ENCODE measurements at places on chromosomes 2 and 18. TPM values are rescaled to one million over a fixed set of nuclear protein-coding genes. Genes with fewer than 3 reads are reported as not detected.

- no peak overlapping the region for H3K4me3 ChIP-seq
- H3K4me1 ChIP-seq, result no peaks in the 10 kb centered on the region
- H3K36me3 ChIP-seq, result peaks cover 16% of the 10 kb centered on the region
- H3K27ac ChIP-seq, result no peak overlapping the region
Measured at GRCh38 chr2:97911922-97912575, 83.7 kb downstream of the TMEM131 start.

The ZNF514 gene
- 22.6 TPM for total RNA-seq

DNA sequence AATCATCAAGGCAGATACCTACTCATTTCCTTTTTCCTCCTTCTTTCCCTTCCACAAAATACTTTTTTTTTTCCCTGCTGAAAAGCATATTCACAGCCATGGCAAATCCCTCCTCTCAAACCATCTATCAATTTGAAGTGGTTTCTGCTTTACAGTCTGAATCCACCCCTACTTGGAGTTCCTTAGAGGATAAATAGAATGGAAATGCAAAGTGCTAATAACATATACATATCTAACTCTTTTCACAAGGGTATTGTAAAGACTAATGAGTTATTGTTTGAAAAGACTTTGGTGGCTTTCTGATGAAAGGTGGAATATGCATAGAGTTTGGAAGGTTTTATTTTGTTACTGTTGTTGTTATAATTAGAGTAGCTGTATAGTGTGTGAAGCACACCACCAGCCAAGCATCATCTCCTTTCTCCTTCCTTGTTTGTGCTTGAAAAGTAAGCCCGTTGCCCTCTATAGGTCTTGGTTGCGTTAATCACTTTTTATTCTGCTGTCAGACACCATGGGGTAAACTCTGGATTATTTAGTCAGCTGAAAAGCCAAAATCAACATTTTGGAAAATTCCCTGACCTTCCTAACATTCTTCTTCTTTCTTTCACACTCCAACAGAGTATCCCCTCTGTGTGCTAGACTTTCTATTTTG, 2126.9 kb upstream of the CELF4 start:
- H3K36me3 ChIP-seq, result no peaks in the 10 kb centered on the region
- no peak overlapping the region for H3K4me3 ChIP-seq
- peaks cover 14% of the 10 kb centered on the region for H3K4me1 ChIP-seq

GRCh38 chr18:50340078-50340477, 34.8 kb upstream of the SKA1 start:
- H3K4me1 ChIP-seq, result peaks cover 6% of the 10 kb centered on the region
- H3K4me3 ChIP-seq, result no peak overlapping the region

GRCh38 chr2:232013701-232014353, 52.3 kb downstream of the DIS3L2 start:
- peaks cover 14% of the 10 kb centered on the region for H3K36me3 ChIP-seq
- peaks cover 11% of the 10 kb centered on the region for H3K4me1 ChIP-seq
- H3K27ac ChIP-seq, result no peak overlapping the region
- H3K4me3 ChIP-seq, result no peak overlapping the region
- no peak for DNase-seq
- no peaks in the 10 kb centered on the region for H3K27me3 ChIP-seq

GRCh38 chr2:127805491-127805890, 5.5 kb downstream of the WDR33 start:
- peaks cover 32% of the 10 kb centered on the region for H3K4me1 ChIP-seq
- peaks cover 6% of the 10 kb centered on the region for H3K36me3 ChIP-seq
- no peak for DNase-seq
- H3K27ac ChIP-seq, result no peak overlapping the region

GRCh38 chr2:148515120-148515519, 129.4 kb upstream of the EPC2 start:
- no peaks in the 10 kb centered on the region for H3K27me3 ChIP-seq
- no peak overlapping the region for H3K27ac ChIP-seq
- no peaks in the 10 kb centered on the region for H3K4me1 ChIP-seq
- no peak for DNase-seq
- H3K36me3 ChIP-seq, result no peaks in the 10 kb centered on the region

The ITM2C gene
- total RNA-seq, result 106 TPM

DNA sequence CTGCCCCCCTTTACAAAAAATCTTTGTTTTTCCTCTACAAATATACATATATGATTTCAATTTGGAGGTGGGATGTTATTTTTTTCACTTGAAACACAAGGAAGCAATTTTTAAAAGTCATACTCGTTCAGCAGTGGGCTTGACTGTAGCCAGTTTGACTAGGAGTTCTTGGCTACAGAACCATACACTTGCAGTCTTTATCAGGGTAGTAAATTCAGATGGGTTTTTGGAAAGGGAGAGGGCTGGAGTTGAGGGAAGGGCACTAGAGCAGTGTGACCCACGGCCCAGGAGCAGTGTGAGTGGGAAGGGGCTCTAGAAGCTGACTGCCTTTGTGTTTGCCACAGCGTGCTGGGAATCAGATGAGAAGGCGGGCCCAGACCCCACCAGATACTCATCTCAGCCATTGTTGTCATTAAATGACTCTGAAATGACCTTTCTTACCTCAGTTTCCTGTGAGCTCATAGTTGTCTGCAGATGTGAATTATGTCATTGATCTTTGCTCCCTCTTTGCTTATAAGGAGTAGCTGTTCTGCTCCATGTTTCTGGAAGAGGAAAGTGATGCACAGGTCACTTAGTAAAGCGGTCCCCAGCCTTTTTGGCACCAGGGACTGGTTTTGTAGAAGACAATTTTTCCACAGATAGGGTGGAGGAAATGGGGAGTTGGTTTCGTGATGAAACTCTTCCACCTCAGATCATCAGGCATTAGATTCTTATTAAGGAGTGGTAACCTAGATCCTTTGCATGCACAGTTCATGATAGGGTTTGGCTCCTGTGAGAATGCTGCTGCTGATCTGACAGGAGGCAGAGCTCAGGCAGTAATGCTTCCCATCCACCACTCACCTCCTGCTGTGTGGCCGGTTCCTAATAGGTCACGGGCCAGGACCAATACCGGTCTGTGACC, 116.8 kb downstream of the SPTBN1 start:
- no peaks in the 10 kb centered on the region for H3K36me3 ChIP-seq
- H3K4me1 ChIP-seq, result peaks cover 66% of the 10 kb centered on the region
- DNase-seq, result no peak
- H3K27me3 ChIP-seq, result no peaks in the 10 kb centered on the region
- H3K4me3 ChIP-seq, result peak overlapping the region; percentile 26

DNA sequence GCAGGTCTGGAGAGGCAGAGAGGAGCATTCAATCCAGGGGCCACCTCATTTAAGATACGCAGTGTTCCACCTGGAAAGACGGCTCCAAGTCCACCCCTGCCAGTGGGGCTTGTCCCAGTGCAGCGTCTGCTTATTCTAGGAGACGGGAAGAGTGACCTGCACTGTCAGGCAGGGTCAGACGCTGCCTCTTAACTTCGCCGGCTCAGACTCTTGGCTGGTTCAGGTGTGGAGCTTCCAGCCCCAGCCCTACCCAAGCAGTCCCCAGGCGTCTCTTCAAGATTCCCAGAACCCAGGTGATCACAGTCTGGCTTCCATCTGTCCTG, 208.5 kb downstream of the TFCP2L1 start:
- H3K27ac ChIP-seq, result no peak overlapping the region
- no peak overlapping the region for H3K4me3 ChIP-seq
- H3K27me3 ChIP-seq, result peaks cover 24% of the 10 kb centered on the region
- peaks cover 20% of the 10 kb centered on the region for H3K4me1 ChIP-seq
- no peak for DNase-seq
- H3K36me3 ChIP-seq, result no peaks in the 10 kb centered on the region

GRCh38 chr2:100066246-100066645, 76.1 kb downstream of the AFF3 start:
- H3K4me1 ChIP-seq, result peaks cover 13% of the 10 kb centered on the region
- peaks cover 14% of the 10 kb centered on the region for H3K36me3 ChIP-seq
- H3K27ac ChIP-seq, result no peak overlapping the region
- no peak for DNase-seq

DNA sequence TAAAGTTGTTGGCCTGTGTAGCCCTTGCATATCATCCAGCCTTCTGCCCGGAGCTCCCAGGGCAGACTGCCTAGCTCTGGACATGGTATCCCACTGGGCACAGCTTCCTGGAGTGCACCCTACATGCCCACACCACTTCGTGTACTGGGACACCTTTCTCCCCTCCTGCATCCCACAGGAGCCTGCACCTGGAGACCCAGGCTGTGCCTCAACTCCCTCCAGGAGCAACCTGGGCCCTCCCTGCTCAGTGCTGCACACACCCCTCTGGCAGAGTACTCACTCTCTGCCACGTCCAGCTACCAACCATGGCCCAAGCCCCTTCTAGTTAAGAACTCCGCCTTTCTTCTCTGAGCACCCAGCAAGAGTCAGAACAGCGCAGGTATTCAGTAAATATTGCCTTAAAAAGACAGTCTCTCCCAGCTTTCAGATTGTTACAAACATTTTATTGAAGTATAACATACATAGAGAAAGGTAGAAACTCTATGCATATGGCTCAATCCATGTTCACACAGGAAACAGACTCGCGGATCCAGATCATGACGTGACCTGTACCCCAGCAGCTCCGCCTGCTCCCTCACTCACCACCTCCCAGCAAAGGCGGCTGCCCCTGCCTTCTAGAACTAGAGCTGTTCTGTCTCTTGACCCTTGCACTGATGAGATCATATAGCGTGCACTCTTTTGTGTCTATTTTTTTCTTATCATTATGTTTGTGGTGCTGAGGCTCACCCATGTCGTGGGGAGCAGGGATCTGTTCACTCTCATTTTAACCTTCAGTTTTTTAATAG, 98.4 kb upstream of the MYCN start:
- H3K4me1 ChIP-seq, result peaks cover 31% of the 10 kb centered on the region
- peak overlapping the region; percentile 29 for H3K27ac ChIP-seq
- no peak overlapping the region for H3K4me3 ChIP-seq

- H3K27me3 ChIP-seq, result no peaks in the 10 kb centered on the region
- no peak for DNase-seq
- no peak overlapping the region for H3K27ac ChIP-seq
- no peaks in the 10 kb centered on the region for H3K36me3 ChIP-seq
Measured at GRCh38 chr2:134273256-134273983, 19.5 kb downstream of the MGAT5 start.

GRCh38 chr2:73859721-73860586, 31.2 kb downstream of the STAMBP start:
- H3K27me3 ChIP-seq, result no peaks in the 10 kb centered on the region
- no peak overlapping the region for H3K4me3 ChIP-seq
- DNase-seq, result no peak
- no peak overlapping the region for H3K27ac ChIP-seq

- H3K27me3 ChIP-seq, result no peaks in the 10 kb centered on the region
- H3K36me3 ChIP-seq, result no peaks in the 10 kb centered on the region
- peaks cover 6% of the 10 kb centered on the region for H3K4me1 ChIP-seq
- H3K4me3 ChIP-seq, result no peak overlapping the region
- H3K27ac ChIP-seq, result peak overlapping the region; percentile 27
Measured at GRCh38 chr2:215624423-215624829, 188.6 kb upstream of the FN1 start.

Measured in neural crest cell (in vitro differentiated cells).